ENCODE measurements at places on chromosomes 6 and 20. TPM values are rescaled to one million over a fixed set of nuclear protein-coding genes. Genes with fewer than 3 reads are reported as not detected.

- no peak for DNase-seq
Observed at GRCh38 chr20:43752561-43753301, 25.9 kb upstream of the GTSF1L start.

DNA sequence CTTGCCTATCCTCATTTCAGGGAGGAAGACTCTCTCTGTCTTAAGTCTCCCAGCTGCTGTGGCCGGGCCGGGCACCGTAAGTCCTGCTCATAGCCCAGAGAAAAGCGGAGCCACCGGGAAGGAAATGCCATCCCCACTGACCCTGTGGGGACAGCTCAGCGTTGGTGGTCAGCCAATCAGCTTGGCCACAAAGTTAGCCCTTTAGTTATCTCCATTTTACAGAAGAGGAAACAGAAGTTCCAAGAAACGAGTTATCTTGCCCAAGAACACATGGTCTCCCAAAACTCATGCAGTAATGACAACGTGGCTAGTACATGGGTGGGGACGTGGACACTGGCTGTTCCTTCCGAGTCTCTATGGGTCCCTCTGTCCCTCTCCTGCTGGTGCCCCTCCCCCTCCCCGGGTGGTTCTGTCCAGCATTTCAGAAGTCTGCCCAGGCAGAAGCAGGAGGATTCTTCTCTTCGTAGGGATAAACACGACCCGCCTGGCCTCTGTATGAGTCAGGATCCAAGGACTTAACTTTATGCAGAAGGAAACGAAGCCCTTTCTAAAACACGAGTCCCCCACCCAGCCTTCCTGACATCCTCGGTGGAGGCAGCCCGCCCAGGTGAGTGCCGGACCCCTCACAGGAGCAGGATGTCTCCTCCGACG, 273.8 kb downstream of the CDH4 start:
- no peak for DNase-seq

- no peak for DNase-seq
Observed at GRCh38 chr6:151330130-151330696, 61.1 kb downstream of the ZBTB2 start.

GRCh38 chr6:56647172-56647762, 4.6 kb upstream of the DST start:
- no peak for DNase-seq

GRCh38 chr20:57499676-57500075, 25.3 kb downstream of the CTCFL start:
- no peak for DNase-seq

DNA sequence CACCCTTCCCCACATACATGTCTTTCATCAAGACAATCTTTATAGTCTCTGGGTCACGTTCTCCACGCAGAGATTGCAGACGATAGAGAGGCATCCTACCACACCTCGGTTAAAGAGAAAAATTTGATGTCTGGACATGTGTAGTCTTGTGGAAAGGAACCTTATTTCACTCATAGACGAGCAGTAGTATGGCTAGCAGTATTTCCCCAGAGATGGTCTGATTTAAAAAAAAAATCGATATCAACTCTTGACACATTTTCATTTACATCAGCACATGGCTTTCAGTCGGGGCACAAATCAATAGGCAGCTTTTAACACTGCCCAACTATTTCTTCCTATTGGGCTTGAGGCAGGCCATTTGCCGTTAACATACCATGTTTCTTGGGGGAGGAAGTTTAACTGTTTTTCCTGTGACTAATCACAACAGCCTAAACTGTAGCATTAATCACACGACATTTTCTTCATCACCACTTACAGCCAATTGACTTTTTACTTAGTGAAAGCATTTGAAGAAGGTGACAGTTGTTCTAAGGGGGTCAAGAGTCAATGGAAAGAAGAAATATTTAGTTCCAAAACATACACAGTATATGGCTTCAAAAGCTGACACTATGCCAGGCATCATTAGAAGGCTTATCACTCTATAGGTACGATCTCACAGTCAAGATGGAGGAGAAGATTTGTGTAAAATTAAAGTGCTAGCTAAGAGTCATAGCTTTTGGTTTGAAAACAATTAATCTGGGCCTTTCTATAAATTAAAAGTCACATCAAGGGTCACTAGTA, 129.5 kb upstream of the HDAC2 start:
- no peak for DNase-seq

GRCh38 chr20:63911176-63911575, 16.2 kb downstream of the DNAJC5 start:
- peak; percentile 25 for DNase-seq

- DNase-seq, result no peak
Observed at GRCh38 chr6:126923807-126924206, 194.7 kb upstream of the RSPO3 start.

- DNase-seq, result no peak
Observed at GRCh38 chr20:47256668-47257236, 99.7 kb downstream of the ZMYND8 start.

DNA sequence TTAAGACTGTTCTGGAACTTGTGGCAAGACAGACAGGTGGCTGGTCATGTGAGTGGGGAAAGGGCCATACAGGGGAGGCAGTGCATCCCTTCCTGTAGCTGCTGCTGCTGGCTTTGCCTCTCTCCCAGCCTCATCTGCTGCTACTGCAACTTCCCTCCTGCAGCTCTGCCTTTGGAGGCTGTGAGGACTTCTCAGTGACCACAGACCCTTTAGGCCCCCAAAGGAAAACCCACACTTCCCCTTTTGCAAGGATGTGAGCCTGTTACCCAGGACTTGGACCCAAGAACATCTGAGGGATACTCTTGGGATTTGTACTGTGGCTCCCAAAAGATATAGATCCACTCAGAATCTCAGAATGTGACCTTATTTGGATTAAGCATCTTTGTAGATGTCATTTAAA, 91.0 kb downstream of the TMEM170B start:
- DNase-seq, result no peak

DNA sequence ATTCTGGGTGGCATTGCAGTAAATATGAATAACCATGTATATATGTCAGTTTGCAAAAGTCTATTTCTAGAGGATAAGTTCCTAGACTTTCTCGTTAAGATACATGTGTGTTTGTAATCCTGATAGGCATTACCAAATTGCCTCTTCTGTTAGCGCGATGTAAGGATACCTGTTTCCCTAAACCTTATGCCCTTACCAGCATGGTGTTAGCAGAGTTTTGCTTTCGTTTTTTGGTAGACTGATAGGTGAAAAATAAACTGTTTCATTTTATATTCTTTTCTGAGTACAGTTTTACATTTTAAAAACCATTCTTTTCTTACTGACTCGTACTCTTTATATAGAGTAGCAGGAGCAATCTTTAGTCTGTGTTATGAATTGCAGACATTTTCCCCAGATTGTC, 32.3 kb downstream of the SNX9 start:
- DNase-seq, result no peak

DNA sequence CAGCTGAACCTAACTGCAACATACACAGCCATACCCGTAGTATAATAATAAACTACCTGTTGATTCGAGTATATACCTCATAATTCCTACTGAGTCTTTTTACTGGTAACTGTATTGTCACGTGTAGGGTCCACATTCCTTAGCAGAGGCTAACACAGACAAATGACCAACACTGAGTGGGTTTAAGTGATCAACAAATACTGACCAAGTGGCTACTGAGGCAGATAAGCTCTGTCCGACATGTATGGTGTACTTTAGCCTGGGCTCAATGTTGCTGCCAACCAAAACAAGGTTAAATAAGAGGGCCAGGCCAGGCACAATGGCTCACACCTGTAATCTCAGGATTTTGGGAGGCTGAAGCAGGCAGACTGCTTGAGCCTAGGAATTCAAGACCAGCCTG, 12.7 kb downstream of the ELOVL5 start:
- DNase-seq, result no peak

DNA sequence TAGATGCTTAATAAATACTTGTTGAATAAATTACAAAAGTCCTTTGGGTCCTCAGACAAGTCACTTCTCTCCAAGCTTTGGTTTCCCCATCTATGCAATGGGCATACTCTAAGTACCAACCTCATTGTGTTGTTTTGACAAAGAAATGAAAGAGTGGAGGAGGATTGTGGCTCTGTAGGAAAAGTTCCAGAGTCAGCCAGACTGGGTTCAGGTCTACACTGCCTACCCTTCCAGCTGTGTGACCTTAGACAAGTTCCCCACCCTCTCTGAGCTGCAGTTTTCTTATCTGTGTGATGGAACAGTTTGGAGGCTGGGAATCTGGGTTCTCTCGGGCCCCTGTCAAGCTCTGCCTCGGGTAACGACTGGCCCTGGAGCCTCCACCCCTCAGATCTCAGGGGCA, 53.9 kb downstream of the SNAI1 start:
- no peak for DNase-seq

DNA sequence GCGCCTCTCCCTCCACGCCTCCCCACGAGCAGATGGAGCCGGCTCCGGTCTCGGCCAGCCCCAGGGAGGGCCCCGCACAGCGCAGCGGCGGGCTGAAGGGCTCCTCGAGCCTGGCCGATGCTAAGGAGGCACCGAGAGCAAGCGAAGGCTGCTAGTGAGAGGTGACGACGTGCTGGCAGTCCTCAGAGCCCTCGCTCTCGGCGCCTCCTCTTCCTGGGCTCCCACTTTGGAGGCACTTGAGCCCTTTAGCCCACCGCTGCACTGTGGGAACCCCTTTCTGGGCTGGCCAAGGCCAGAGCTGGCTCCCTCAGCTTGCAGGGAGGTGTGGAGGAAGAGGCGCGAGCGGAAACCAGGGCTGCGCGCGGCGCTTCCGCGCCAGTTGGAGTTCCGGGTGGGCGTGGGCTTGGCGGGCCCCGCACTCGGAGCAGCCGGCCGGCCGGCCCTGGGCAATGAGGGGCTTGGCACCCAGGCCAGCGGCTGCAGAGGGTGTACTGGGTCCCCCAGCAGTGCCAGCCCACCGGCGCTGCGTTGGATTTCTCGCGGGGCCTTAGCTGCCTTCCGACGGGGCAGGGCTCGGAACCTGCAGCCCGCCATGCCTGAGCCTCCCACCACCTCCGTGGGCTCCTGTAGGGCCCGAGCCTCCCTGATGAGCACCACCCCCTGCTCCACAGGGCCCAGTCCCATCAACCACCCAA, 2.5 kb upstream of the TMEM14C start:
- no peak for DNase-seq

GRCh38 chr6:112574190-112574589, 227.1 kb downstream of the RFPL4B start:
- DNase-seq, result no peak

DNA sequence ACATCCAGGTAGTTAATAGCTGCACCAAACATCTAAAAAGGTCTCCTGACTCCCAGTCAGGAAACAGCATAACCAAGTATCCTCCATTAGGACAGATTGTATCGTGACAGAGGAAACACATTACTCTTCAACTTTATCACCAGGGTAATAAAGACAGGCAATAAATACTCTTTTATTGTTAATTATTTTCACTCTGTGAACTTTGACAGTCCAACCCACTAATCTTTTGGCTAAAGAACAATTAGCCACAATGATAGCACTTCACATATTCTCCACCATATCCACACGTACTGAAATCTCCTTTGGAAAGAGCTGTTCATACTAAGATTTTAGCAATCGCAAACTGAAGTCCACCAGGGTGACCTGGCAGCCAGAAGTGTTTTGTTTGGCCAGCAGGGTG, 46.4 kb downstream of the ARHGAP18 start:
- DNase-seq, result no peak

- no peak for DNase-seq
Observed at GRCh38 chr6:126002755-126003679, 16.7 kb downstream of the TRMT11 start.

- no peak for DNase-seq
Observed at GRCh38 chr6:157020398-157020797, 243.2 kb downstream of the ARID1B start.

DNA sequence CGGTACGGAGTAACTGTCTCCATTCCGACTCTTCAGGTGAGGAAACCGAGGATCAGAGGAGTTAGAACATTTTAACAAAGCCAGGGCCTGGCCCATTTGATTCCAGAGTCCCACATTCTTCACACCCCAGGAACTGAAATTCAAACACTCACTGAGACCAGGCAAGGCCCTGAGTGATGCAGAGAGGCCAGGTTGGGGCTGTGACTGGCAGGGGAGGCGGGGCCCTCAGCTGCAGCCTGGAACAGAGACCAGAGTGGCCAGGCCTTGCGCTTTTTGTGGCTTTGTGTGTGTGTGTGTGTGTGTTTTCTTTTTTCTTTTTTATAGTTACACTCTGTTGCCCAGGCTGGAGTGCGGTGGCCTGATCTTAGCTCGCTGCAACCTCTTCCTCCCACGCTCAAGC, 57.2 kb downstream of the BCAS4 start:
- no peak for DNase-seq

Gene COL19A1
- not detected for total RNA-seq

Gene ASIP
- total RNA-seq, result not detected

Gene LY6G6C
- not detected for total RNA-seq

Gene PNPLA1
- 0.19 TPM for total RNA-seq

Gene F13A1
- not detected for total RNA-seq

Gene SLC22A16
- total RNA-seq, result not detected

Gene CALHM5
- total RNA-seq, result not detected

Gene COL9A3
- 2.7 TPM for total RNA-seq

Gene AHI1
- 18.0 TPM for total RNA-seq

Gene MUC21
- total RNA-seq, result not detected

Gene SYCP2
- total RNA-seq, result 56.0 TPM

Gene ELMO2
- 51.6 TPM for total RNA-seq

Gene RIPPLY2
- total RNA-seq, result not detected

Gene PHACTR1
- 0.21 TPM for total RNA-seq

Gene ZSWIM1
- total RNA-seq, result 20.2 TPM

Gene UCKL1
- 86.3 TPM for total RNA-seq

Gene GGTLC1
- total RNA-seq, result not detected

Gene CDH26
- total RNA-seq, result 1.1 TPM

Data from Calu3 (cell line).